Foreskin fibroblast (primary cell): ENCODE measurements at places on chromosomes 1 and 21.
A peak's percentile ranks its signal among the peaks of the same experiment; 100 is the strongest.

DNA sequence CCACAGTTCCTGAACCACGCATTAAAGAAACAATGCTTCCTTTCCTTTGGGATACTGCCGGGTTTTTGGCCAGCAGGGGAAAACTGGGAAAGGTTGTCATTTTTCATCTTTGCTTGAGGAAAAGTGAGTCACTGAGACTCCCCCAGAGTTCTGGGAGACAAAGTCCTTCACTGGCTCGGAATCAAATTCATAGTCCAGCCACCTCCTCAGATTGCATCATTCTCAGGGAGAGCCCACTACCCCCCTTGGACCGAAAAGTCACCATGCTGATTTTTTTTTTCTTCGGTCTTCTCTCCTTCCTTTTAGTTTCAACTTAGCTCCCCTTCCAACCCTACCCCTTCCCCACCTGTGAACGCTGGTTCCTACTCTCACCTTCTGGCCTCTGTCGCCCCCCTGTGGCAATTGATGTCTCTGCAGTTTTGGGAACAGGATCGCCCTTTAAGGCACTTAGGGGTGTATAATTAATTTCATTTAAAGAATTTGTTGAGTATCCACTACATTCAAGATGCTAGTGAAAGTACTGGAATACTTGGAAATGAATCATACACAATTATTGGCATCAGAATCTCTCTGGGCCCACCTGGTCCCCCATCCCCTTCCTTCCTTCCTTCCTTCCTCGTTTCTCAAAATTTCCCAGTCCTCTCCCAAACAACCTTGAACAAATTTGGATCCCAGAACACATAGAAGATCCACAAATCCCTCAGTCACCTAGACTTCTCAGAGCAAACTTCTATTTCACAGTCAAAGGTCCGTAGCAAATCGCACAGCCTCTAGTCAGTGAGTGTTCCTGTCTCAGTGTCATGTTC lies 6.9 kb downstream of the ACKR1 start:
- DNase-seq = peak; percentile 6

DNA sequence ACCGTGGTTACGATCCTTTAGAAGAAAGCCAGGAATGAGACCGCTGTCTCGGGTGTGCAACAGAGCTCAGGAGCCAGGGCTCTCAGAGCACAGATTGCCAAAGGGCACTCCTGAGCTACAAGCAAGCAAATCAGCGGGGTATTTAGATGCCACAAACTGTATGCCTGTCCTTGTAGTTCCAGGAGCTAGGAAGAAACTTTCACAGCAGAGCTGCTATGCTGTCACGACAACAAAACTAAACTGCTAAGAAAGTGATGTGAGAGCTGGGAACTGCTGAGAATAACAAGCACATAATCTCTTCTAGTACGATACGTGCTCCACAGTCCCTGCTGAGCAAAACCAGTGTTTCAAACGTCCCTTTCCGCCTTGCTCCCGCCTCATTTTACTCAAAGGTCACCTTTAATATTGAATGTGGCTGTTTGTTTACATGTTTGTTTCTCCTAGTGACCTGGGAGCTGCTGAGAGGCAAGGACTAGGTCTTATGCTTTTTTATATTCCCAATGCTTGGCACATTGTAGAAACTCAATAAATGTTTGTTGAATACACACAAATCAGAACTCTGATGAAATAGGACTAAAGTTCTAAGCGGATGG lies 14.7 kb downstream of the GREM2 start:
- no peak for DNase-seq

- DNase-seq = peak; percentile 66
Measured at GRCh38 chr1:246283771-246284410, 223.2 kb downstream of the SMYD3 start.

DNA sequence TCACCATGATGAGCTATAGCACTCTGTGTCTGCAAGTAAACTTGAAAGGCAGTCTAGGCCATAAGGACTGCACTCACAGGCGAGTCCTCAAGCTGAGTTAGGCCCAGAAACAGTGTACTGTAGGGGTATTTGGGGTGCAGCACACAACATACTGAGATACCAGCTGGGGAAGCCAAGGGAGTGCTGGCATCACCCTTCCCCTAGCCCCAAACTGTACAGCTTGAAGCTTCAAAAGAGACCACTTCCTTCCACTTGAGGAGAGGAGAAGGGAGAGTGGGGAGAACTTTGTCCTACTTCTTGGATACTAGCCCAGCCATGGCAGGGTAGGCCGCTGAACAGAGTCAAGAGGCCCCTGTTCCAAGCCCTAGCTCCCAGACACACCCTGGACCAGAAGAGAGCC lies 24.2 kb upstream of the SNX7 start:
- no peak for DNase-seq

DNA sequence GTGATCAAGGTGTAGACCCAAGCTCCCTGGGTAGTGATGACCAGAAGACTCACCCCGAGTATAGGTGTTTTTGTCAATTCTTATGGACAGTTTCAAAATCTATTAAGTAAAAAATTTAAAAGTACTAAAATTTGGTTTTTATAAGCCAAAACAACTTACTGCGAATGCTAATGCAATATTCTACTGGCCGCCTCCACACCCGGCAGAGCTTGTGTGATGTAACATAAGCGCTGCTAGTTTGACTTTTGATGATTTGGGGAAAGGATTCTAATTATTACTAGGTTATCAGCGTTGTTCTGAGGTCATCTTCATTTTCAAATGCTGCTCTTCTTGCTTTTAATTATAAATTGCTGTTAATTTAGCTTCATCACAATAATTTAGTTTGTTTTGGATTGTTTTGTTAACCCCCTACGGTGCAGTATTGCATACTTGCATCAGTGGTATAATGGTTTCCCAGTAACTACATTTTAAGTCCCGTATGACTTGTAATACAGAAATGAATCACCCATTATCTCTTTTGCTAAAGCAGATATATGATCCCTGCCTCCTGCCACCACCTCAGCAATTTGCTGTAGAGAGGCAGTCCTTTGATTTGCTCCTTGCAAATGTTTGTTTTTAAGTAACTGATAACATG lies 178.0 kb downstream of the SDCCAG8 start:
- no peak for DNase-seq

- DNase-seq = no peak
Measured at GRCh38 chr1:224647449-224647848, 31.3 kb downstream of the CNIH3 start.

- peak; percentile 56 for DNase-seq
Measured at GRCh38 chr21:17270229-17270628, 242.6 kb upstream of the CXADR start.

- DNase-seq = no peak
Measured at GRCh38 chr1:215710036-215710898, 143.2 kb downstream of the KCTD3 start.

DNA sequence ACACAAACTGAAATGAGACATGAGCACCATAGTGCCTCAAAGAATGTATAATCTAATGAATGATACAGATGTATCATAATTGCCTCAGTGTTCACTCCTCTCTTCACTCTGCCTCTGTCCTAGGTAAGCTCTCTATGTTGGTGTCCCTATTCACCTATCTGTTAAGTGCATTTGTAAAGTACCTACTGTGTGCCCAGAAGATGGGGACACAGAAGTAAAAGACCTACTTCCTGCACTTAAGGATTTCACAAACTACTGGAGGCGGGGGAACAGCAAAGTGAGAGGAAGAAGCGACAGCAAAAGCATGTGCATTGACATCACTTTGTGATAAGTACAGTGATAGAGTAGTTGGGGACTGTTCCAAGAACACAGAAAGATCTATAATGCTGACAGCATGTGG lies 18.1 kb downstream of the RD3 start:
- no peak for DNase-seq

GRCh38 chr1:235079443-235080296 lies 49.0 kb downstream of the TOMM20 start:
- peak; percentile 19 for DNase-seq

DNA sequence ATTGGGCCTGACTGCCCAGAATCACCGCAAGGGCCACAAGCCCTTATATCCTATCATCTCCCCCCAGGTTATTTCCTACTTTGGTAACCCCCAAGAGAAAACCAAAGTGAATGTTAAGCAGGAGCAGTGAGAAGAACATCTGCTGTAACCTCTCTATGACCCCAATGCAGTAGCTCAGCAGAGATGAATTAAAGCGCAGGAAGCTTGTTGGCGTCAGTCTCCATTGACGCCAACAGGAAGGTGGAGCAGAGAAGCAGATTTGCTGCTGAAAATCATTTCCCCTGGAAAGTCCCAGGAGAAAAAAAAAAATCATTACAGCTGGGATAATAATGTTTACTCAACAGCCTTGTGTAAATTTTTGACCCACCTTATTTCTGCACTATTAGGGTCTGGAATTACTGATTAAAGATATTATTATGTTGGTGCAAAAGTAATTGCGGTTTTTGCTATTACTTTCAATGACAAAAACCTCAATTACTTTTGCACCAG lies 33.2 kb upstream of the FAM163A start:
- peak; percentile 35 for DNase-seq

GRCh38 chr1:14094611-14095400 lies 394.8 kb downstream of the PRDM2 start:
- DNase-seq = peak; percentile 16

- DNase-seq = no peak
Measured at GRCh38 chr21:38651570-38651969, 153.3 kb upstream of the ERG start.
